AG04449 (cell line): ENCODE measurements at places on chromosomes 7 and 10.

DNA sequence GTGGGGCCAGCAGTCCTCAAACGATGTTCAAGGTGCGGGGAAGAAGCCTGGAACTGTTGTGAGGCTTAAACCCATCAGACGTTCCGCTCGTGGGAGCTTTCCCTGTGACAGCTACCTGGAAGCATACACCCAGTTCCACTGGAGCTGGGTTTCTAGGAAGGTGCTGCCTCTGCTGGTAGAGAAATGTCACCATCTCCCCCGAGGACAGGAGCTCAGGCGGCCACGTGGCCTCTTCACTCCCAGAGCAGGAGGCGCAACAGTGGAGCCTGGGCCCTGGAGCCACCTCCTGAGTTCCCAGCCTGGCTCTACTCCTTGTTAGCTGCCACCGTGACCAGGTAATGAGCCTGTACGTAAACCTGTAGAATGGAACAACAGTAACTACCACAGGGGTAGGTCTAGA is 156.1 kb downstream of the ADARB2 start:
- no peak for DNase-seq

DNA sequence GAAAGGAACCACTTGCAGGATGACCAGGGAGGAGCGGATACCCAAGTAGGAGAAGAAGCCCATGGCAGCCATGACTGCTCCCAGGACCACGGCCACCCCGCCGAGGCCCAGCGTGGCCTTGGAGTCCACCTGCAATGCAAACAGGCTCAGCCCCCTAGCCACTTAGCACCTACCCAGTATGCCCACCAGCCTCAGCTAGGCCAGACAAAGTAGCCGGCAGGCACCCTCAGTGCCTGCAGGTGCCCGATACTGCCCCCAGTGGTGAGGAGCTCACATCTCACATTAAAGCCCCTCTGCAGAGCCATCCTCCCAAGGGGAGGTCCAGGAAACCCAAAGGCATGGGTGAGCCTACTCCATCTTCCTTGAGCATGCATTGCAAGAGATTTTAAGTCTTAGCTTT is 6.6 kb downstream of the NPC1L1 start:
- DNase-seq: no peak

DNA sequence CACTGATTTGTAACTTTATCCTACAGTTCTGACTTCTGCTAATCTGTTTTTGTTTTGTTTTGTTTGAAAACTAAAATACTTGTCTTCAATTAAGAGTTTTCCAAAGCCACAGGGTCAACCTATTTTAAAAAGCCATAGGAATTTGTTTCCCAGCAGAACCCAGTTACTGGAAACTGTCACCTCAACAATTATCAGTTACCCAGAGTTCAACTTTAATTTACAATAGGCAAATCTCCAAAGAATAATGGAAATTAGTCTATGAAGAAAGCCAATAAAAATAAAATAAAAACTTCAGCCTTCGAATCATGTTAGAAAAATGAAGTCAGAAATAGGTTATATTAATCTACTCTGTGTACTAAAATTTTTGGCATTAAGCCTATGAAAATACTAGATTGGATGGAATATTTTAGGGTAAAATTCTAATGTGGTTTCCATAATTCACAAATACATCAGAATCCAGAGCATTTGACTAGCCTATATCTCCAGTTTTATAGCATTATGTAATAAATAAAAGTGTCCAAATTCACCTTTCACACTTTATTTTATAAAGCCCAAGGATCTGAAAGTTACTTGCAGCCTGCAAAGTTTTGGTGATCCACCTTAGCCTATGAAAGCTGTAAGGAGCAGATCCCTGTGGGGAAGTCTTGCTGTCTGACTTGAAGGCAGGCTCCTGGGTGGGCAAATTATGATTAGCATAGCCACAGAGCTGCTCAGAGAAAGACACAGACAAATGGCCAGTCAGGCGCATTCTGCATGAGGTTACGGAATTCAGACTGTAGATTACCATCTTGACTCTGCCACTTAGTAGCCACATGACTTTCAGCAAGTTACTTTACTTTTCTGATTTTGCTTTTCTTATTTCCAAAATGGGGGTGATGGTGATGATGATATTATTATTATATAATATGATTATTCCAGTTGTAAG is 250.0 kb upstream of the HGF start:
- DNase-seq: no peak

DNA sequence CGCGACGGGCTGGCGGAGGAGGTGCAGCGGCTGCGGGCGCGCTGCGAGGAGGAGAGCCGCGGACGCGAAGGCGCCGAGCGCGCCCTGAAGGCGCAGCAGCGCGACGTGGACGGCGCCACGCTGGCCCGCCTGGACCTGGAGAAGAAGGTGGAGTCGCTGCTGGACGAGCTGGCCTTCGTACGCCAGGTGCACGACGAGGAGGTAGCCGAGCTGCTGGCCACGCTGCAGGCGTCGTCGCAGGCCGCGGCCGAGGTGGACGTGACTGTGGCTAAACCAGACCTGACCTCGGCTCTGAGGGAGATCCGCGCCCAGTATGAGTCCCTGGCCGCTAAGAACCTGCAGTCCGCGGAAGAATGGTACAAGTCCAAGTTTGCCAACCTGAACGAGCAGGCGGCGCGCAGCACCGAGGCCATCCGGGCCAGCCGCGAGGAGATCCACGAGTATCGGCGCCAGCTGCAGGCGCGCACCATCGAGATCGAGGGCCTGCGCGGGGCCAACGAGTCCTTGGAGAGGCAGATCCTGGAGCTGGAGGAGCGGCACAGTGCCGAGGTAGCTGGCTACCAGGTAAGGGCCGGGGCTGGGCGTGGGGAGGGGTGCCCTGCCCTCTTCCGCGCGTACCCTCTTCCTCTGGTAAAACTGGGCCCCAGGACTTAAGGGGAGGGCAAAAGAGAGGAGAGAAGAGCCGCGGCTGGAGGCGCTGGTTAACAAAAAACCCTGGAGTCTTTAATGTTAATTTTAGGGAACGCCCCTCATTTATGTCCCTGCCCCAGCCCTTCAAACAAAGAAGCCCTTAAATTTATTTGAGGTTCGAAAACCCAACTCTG is 987 bp downstream of the INA start:
- DNase-seq: no peak

DNA sequence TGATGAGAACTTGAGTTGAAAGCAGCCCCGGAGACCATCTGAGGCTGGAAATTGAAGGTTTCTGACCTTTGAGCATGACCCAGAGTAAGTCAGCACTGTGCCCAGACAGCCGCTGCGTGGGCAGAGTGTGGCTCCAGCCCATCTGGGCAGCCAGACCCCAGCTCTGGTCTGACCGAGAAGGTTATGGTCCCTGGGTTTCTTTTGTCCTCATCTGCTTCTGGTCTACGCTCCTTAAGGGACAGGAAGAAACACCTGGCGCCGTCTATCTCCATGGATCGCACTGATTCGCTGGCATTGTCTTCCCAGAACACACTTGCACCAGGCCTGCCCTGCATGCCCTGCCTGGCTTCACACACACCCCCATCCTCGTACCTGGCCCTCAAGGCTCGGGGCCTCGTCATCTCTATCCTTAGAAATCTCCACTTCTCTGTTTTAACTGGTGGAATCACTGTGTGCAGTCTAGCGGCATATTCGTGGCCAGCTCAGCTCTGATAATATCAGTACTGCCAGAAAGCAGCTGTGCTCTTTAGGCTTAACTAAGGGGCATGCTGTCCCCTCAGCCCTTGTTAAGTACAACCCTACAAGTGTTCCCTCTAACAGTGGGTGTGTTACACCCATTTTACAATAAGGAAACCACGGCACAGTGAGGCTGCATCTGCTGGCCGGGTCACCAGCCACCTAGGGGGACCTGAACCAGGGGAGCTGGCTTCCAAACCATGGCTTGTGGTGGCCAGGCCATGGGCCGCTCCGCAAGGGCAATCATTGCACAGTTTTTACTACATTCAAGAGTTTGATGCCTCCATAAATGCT is 127.7 kb downstream of the ADCY1 start:
- no peak for DNase-seq

DNA sequence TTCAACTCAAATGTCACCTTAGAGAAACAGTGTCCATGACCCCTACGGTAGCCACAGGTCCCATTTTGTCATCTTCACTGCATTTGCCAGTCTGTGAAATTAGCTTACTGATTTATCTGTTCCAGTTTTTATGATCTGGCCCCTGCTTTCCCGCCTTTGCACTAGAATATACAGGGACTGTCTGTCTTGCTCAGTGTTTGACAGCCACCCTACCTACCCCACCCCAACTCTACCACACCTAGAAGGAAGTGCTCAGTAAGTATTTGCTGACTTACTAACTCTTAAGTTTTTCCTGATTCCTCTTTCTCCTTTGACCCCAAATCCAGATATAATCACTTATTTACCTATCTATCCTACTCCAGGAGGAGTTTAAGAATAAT is 49.5 kb downstream of the CREB3L2 start:
- DNase-seq: no peak
